ENCODE measurements at places on chromosomes 1 and 21.

DNA sequence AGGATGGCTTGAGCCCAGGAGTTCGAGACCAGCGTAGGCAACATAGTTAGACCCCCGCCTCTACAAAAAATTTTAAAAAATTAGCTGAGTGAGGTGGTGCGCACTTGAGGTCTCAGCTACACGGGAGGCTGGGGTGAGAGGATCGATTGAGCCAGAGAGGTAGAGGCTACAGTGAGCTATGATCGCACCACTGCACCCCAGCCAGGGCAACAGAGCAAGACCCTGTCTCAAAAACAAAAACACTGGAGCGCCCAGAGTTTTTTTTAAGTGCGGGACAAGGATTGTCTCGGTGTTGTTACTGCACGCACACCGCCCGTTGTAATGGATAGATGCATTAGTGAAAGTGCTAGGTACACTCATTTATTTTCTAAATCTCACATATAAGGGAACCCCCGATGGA is 37.1 kb downstream of the PIK3CD start:
- DNase-seq = no peak

GRCh38 chr1:240917976-240918375 is 306.0 kb upstream of the GREM2 start:
- no peak for DNase-seq

- no peak for DNase-seq
Measured at GRCh38 chr1:51133045-51133444, 31.0 kb downstream of the C1orf185 start.

DNA sequence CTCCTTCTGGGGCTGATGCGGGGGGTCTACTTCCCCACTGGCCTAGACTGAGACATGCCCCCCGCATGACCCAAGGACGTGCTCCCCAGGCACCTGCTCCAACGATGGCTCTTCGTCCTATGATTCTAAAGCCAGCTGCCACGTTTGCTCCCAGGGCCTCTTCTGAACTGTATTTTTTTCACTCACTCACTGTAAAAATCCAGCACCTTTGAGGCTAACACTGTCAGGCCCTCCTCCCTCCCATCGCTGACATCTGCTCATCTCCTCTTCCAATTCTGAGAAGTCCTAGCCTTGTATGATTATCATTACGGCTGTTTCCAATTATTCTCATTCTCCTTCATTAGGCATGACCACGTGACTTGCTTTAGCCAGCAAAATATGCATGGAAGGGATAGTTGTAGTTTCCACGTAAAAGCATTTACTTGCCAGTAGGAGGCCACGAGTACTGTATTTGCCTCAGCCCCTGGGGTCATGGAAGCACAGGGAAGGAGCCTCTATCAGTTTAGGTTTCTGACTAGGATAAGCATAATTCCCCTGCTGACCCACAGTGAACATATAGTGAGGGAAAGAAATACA is 19.1 kb upstream of the EDN2 start:
- no peak for DNase-seq

DNA sequence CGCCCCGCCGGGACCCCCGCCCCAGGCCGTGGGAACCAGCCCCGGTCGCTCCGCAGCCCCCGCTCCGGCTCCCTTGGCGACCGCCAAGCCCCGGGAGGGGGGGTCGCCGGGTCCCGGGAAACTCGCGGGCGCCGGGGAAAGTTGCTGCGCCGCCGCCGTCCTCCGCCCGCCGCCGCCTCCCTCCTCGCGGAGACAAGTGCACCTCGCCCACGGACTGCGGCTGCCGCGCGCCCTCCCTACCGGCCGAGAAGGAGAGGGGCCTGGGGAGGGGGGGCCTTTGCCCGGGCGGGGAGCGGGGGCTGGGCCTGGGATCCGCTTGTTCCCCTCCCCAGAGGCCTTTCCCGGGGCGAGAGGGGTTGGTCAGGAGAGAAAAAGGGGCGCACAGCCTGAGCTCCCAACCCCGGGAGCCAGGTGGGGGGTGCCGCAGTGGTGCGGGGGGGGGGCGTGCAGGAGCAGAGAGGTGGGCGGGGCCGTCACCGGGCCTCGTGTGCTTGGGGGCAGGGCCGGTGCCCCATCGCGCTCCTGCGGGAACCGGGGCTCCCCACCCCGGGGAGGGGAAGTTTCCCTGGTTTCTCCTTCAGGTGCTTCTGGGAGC is 592 bp downstream of the AGRN start:
- no peak for DNase-seq

DNA sequence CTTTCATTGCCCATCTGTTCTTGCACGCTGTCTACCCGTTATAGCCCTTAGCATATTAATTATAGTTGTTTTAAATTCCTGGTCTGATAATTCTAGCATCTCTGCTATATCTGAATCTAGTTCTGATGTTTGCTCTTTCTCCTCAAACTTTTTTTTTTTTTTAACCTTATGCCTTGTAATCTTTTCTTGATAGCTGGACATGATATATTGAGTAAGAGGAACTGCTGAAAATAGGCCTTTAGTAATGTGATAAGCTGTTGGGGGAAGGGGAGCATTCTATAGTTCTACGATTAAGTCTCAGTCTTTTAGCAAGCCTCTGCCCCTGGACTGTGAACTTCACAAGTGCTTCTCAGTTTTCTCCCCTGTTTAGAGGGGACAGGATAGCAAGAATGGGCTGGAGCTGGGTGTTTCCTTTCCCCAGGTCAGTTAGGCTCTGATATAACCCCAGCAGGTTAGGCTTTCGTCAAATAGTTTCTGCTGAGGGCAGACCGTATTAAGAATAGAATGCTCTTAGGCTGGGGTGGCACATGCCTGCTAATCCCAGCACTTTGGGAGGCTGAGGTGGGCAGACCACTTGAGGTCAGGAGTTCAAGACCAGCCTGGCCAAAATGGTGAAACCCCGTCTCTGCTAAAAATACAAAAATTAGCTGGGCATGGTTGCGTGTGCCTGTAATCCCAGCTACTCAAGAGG is 62.2 kb downstream of the ZFYVE9 start:
- no peak for DNase-seq

GRCh38 chr1:22489823-22490222 is 38.2 kb downstream of the ZBTB40 start:
- no peak for DNase-seq

Measured in activated CD4-positive, alpha-beta T cell treated with anti-CD3 and anti-CD28 coated beads, Interleukin-2, amount 50 U/mL, for 16 hours (primary cell).